Camera-type eye (tissue), 1 donor: ENCODE measurements at places on chromosomes 3 and 15. TPM values are rescaled to one million over a fixed set of nuclear protein-coding genes. Genes with fewer than 3 reads are reported as not detected.

Gene PARL
- total RNA-seq = 40.1 TPM

Gene PATL2
- 0.49 TPM for total RNA-seq

Gene CAMP
- total RNA-seq = not detected

Gene PIF1
- 5.7 TPM for total RNA-seq

Gene IRAK2
- total RNA-seq = 4.5 TPM

Gene NEO1
- 83.9 TPM for total RNA-seq

Gene GABRR3
- 25.8 TPM for total RNA-seq

Gene WNT5A
- total RNA-seq = 39.0 TPM

Gene CKMT1B
- 6.7 TPM for total RNA-seq

Gene TIMMDC1
- 35.7 TPM for total RNA-seq

Gene MYZAP
- total RNA-seq = 2.9 TPM

Gene LRRC31
- total RNA-seq = not detected

Gene CCDC39
- 0.66 TPM for total RNA-seq

Gene GOLGA6A
- 0.49 TPM for total RNA-seq

Gene BAHD1
- 12.9 TPM for total RNA-seq

Gene VWA5B2
- total RNA-seq = 1.2 TPM

Gene RFTN1
- total RNA-seq = 44.2 TPM

Gene ILDR1
- total RNA-seq = 0.99 TPM

Gene SLC9C1
- total RNA-seq = 1.5 TPM

Gene NR1I2
- 0.38 TPM for total RNA-seq

Gene HHLA2
- total RNA-seq = not detected

Gene ASB14
- 0.33 TPM for total RNA-seq

Gene TBC1D23
- total RNA-seq = 92.7 TPM

Gene TRIM71
- total RNA-seq = 9.7 TPM

Gene EXOG
- total RNA-seq = 26.0 TPM

Gene LMCD1
- 65.8 TPM for total RNA-seq

Gene LSMEM2
- 1.4 TPM for total RNA-seq

Gene IMPG2
- total RNA-seq = 221 TPM

Gene ZBBX
- 2.3 TPM for total RNA-seq

Gene PARP15
- total RNA-seq = 0.82 TPM

Gene GRIP2
- 9.1 TPM for total RNA-seq

Gene MNS1
- 7.8 TPM for total RNA-seq

Gene KLHL40
- 7.7 TPM for total RNA-seq

Gene MINDY4B
- total RNA-seq = 0.38 TPM

Gene PYGO1
- total RNA-seq = 36.4 TPM

Gene OXTR
- 1.4 TPM for total RNA-seq

Gene WWTR1
- 92.8 TPM for total RNA-seq

Gene DUOXA1
- 2.0 TPM for total RNA-seq

Gene CYP11A1
- total RNA-seq = 1.0 TPM

Gene CCDC9B
- 8.4 TPM for total RNA-seq

Gene CIDEC
- not detected for total RNA-seq

Gene TASOR
- 192 TPM for total RNA-seq

Gene HCN4
- total RNA-seq = 2.2 TPM

Gene P2RY14
- 4.9 TPM for total RNA-seq

Gene CAMKV
- 10.6 TPM for total RNA-seq

Gene CDAN1
- total RNA-seq = 22.0 TPM

Gene GOLGA8H
- 1.8 TPM for total RNA-seq

Gene SLC22A13
- total RNA-seq = 0.27 TPM

Gene MAP1A
- total RNA-seq = 26.2 TPM

Gene MFN1
- total RNA-seq = 70.6 TPM

Gene SEMA3B
- 107 TPM for total RNA-seq

Gene FMN1
- 67.1 TPM for total RNA-seq
